ENCODE measurements at places on chromosomes 3 and 15.

- peak; percentile 19 for ATAC-seq
These were observed 1.1 kb downstream of the TBC1D2B start for GRCh38 chr15:78076231-78077052.

- ATAC-seq, result no peak
These were observed 1.6 kb upstream of the PPM1L start for GRCh38 chr3:160754371-160754854.

GRCh38 chr3:60609446-60609845, 641.8 kb downstream of the FHIT start:
- ATAC-seq, result no peak

DNA sequence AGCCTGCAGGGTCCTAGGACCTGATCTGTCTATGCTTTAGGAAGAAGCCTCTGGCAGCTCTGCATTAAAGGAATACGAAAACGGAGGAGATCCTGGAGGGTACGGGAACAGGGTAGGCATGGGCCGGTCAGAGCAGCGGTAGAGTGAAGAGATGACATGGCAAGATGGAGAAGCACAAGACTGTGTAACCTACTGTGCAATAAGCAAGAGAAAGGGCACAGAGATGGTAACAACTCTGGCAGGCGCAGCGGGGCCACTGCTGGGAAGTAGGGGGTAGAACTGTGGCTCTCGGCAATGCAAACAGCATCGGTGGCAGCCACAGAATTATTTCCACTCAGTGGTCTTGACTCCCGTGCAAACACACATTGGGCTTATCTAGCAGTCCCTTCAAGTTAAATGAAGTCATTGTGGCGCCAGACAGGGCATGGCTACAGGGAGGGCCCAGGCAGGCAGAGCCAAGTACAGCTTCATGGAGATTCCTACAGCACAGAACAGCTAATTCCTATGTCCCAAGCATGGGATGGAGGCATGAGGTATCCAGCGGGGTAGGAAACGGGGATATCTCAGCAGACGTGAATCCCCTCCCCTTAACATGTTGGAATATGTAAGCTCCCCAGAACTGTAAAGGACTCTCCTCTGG, 28.8 kb downstream of the WHAMM start:
- peak; percentile 7 for ATAC-seq

DNA sequence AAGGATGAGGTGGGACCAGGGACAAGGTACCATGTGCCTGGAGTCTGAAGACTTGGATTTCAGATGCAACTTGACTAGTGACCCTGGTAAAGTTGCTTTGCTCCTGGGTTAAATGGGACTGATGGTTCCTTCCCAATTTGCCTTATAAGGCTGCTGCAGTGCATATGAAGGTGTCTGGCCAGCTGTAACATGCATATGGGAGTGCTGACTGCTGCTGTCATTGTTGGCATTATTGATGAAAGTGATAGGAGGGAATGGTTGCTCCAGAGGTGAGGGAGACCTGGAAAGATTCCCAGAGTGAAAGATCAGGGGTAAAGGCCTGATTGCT, 20.5 kb downstream of the CYP8B1 start:
- ATAC-seq, result no peak

- no peak for ATAC-seq
These were observed 68.6 kb upstream of the TPRG1 start for GRCh38 chr3:189103208-189103607.

GRCh38 chr3:20424086-20424485, 238.1 kb upstream of the SGO1 start:
- ATAC-seq, result no peak

DNA sequence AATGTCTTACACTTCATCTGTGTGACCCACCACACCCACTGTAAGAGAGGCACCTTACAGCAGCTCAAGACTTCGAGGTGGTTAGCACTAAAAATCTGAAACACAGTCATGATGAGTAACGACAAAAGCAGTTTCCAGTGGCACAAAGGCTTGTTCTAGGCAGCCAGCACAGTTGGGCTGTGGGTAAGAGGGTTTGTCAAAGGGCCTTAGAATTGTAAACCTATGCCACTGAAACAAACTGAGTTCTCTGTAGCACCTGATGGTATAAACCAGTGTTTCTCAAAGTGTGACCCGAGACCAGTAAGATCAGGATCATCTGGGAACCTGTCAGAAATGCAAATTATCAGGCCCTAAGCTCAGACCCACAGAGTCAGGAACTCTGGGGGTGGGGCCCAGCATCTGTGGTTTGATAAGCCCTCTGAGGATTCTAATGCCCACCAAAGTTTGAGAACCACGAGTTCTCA, 36.5 kb downstream of the DAPK2 start:
- ATAC-seq, result peak; percentile 39

- no peak for ATAC-seq
These were observed 91.3 kb upstream of the CTDSPL start for GRCh38 chr3:37770336-37770735.

GRCh38 chr3:13932578-13933295, 52.9 kb upstream of the WNT7A start:
- no peak for ATAC-seq

DNA sequence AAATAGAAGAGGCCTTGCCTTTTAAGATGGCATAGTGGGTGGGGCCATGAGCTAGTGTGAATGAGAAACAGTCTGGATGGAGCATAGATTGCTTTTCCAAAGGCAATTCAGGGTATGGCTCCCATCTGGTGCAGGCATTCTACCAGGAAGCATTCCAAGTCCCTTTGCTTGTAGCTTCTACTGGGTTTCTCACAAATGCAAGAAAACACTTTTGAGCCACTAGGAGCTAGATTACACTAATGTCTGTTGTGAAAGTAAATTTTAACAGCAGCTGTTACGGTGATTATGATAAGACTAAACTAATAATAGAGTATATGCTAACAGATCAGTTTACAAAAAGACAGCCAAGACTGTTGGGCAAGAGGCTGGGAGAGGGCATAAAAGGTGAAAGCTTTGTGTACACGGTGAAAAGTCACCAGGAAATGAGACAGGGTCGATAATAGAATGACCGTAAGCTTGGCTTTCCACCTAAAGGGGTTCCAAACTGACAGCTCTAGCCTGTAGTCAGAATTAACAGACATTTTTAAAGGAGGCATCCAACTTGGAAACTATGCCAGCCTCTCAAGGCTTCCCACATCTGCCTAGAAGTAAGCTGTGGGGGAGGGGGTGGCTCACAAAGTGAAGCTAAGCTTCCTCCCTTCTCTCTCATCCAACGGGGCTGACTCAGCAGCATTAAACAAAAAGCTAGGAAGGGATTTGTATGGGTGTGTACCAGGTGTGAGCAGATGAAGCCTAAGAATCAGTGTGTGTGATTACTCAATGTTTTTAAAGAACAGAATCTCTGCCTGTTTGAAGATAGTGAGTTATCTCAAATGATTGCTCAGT, 61.1 kb upstream of the GPD1L start:
- peak; percentile 98 for ATAC-seq

DNA sequence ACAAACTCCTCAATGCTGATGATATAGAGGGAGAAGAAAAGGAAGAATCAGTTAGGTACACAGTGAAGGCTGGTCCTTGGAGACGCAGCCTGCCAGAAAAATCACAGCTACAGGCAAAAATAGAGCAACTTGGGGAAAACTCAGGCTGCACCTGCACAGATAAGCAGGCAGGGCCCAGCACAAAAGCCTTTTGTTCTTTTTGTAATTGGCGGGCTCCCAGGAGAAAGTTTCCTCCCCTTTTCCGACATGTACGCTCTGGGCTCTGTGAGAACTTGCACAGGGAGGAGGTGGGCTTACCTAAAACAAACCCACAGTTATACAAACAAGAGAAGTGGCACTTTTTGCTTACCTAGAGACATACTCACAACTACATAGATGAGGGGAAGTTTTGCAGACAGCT, 813.4 kb upstream of the EPHA6 start:
- no peak for ATAC-seq

DNA sequence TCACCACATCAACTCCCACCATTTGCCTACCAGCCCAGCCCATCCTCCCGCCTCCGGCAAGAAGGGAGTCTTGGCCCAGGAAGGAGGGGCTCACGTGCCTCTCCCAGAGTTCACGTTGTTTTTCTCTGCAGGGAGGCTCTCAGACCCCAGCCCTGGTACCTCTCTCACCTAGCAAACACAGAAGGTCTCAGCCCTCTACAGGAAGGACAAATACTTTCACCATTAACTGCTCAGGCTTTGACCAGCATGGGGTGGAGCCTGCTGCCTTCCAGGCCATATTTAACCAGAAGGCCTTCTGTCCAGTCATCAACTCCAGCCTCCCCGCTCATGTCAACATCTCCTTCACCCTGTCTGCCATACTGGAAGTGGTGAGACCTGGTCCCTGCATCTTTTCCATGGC, 19.0 kb upstream of the HTR3E start:
- no peak for ATAC-seq

DNA sequence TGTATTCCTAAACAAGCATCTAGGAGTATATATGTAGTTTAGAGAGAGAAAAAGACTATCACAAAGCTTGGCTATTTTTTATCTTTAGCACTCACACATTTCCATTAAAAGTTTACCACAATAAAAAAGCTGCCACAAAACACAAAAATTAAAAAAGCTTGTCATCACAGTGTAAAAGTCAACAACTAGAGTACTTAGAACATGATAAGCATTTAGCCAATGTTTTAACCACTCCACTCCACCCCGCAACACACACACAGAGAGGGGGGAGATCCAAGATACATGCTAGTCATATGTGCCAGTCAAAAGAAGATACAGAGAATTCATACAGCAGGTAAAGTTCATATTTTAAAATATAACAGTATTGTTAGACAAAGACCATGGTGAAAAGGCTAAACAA, 79.7 kb downstream of the STAG1 start:
- ATAC-seq, result no peak

DNA sequence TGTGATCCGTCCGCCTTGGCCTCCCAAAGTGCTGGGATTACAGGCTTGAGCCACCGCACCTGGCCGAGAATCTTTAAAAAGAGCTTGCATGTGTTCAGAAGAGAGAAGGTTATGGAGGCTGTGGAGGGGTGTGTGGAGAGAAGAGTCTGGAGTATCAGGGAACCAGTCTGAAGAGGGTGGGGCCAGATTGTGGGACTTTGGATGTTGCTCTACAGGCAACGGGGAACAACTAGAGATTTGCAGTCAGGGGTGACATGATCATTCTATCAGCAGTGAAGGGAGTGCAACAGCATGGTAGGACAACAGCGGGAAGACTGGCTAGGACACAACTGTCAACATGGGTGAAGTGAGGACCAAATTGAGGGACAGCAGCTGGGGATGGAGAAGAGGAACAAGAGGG, 8.9 kb downstream of the SCAMP2 start:
- ATAC-seq, result no peak

- ATAC-seq, result no peak
These were observed 475.4 kb downstream of the OCA2 start for GRCh38 chr15:27623560-27624305.

- ATAC-seq, result no peak
These were observed 21.0 kb downstream of the PTH1R start for GRCh38 chr3:46898321-46899150.

GRCh38 chr3:43629257-43629656, 7.4 kb upstream of the ANO10 start:
- no peak for ATAC-seq

DNA sequence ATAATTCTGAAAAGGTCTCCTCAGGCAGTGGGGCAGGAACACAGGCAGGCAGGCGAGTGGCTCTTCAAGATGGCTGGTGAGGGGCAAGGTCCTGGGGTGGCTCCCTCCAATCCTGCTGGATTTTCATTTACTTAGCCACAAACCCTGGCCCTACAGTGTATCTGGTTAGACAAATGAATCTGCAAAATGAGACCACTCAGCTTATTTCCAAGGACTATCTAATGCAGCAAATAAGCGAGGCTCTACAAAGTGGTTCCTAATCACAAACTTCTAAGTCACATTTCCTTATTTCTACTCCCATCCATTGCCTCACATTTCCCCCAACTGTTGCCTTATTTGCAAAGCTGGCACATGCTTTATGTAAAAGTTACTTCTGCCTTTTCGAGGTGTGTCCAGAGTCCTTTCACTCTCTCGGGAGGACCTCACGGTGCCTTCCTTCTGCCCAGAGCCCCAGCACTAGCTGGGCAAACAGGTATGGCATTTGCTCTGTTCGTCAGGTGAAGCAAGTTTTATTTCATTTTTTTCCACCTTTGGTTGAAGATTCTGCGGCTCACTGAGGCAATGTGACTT, 40.5 kb downstream of the CCDC12 start:
- no peak for ATAC-seq

DNA sequence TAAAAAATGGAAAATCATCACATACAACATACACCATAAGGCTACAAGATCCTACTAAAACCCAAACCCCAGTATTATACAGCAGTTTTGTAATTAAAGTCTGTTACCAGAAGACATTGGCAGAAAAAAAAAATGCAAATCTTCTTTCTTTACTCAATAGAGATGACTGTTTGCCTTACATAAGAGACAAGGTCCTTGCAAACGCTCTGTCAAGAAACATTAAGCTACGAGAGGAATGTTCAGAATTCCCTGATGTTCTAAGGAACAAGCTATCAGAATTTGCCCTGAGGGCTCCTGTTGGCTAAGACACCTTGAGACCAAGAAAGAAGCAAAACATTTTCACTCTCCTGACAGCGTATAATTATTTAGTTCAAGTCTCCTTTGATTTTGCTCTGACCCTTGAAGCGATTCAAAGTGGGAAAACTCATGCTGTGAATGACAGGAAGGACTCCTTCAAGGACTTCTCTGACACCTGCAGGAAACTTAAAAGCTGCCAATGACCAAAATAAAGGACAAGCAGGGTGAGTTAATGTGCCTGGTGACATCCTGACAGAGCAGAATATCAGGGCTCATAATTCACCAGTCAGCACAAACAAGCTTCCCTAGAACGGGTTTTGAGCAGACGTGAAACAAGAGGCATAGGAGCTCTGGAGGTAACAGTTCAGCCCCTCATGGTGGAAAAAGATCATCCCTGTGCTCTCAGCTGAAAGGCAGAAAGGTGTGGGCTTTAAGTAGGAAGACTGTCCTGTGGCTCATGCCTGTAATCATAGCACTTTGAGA, 2.5 kb downstream of the SCAMP2 start:
- peak; percentile 24 for ATAC-seq

GRCh38 chr3:62051506-62051905, 321.8 kb downstream of the FEZF2 start:
- no peak for ATAC-seq

- ATAC-seq, result peak; percentile 31
These were observed 69.4 kb upstream of the PLXNA1 start for GRCh38 chr3:126913524-126913923.

GRCh38 chr15:69743091-69743490, 290.5 kb downstream of the RPLP1 start:
- no peak for ATAC-seq

GRCh38 chr15:49492830-49493229, 69.8 kb downstream of the FGF7 start:
- ATAC-seq, result no peak

GRCh38 chr3:33525232-33525631, 85.0 kb upstream of the UBP1 start:
- no peak for ATAC-seq

DNA sequence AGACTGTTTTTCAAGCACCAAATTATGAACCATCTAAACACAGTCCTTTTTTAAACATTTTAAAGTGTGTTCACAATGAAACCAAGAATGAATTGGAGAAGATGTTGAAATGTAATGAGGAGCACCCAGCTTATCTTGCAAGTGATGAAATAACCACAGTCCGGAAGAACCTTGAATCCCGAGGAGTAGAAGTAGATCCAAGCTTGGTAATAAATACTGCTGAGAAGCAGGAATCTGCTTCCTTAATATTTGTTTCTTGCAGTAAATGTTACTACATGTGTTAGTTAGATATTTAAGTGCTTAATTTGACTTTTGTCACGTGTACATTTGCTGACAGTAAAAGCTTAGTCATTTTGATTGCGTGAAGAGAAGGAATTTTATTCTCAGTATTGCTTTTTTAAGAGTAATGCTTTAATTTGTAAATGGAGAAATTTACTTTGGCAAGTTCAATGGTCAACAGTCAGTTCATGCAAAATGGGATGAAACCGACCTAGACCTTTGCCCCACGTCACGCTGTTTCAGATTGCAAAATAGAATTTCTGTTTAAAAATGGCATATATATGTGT, 69.8 kb downstream of the OPA1 start:
- ATAC-seq, result no peak
